Spleen (tissue), 13 donors: ENCODE measurements at places on chromosomes 3 and 15. TPM values are rescaled to one million over a fixed set of nuclear protein-coding genes. Genes with fewer than 3 reads are reported as not detected.

DNA sequence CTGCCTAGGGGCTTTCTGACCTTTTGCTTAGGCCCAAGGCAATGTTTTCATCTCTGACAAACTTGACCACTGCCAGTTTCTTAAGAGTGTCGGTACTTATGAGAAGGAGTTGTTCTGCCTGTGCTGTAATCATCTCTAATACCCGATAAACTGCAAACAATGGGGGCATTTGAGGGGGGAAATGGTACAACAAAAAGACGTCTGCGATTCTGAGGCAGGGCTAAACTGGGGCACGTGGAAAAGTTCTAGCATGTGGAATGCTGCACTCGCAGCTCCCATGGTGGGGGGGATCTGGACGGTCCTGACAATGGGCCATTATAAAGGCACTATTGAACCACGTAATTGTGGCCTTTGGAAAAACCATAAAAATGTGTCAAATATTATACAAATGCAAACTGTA, 73.1 kb upstream of the SAMMSON start:
- no peak for DNase-seq

- DNase-seq, result no peak
These were observed 626.4 kb upstream of the ZNF385D start for GRCh38 chr3:22377421-22377820.

- DNase-seq, result peak; percentile 59
These were observed 23.9 kb downstream of the ALDH1L1 start for GRCh38 chr3:126156468-126156867.

DNA sequence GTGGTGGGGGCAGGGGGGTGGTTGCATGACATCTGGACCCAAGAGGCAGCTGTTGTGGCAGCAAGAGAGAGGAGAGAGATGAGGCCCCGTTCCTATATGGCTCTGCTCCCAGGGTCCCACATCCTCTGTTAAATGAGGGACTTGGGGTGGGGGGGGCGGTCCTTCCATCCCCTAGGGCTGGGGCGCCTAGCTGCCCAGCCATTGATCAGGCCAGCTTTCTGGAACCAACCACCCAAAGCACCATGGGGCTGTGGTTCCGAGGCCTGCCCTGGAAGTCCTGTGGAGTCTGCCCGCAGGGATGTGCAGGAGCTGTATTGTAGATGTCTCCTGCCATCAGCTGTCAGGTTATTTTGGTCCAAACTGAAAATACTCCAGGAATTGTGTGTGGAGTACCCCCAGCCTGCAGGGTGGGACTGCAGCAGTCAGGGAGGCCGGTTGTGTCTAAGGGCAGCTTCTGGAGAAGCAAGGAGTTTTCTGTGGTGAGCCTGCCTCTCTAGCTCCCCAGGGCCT, 5.2 kb downstream of the FURIN start:
- no peak for DNase-seq

DNA sequence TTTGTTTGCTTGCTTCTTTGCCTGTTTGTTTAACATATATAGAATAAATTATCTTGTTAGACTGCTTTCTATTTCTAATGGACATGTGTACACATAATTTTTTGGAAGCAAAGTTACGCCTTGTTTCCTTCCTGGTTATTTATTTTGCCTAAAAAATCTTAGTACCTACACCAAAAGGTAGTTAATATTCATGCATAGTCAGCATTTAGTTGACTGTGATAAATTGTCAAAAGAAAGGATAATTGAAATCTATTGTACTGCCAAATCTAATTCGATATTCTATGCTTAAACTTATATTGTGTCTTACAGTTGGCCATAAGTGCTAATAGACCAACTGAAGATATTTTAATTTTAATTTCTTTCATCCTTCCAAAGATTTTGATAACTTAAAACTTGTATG, 233.9 kb upstream of the ARL6 start:
- DNase-seq, result no peak

DNA sequence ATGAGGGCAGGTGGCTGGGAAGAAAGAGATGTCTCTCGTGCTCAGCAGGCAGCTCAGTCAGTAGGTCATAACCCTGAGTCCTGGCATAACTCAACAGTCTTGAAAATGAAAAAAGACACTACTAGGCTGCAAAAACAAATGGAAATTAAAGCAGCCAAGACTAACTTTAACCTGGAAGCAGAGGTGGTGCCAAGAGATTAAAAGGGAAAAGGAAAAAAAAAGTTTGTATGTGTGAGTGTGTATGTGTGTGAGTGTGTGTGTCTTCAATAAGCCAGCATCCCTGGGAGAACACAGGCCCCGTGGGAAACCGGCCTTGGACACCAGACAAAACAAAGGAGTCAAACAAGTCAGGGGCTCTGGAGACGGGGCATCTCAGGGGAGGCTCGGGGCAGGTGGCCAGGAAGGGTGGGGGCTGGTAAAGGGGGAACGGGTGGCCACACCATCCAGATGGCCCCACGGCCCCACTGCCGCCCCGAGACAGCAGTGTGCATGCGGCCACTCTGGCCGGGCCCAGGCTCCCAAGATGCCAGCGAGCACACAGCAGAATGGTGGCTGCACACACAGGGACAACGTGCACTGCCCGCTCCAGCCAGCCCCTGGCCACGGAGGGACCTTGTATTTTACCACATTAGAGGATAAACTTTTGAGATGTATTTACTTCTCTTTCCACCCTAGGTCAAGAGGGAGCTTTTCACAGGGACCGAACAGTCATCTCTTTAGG, 23.8 kb downstream of the CYFIP1 start:
- peak; percentile 76 for DNase-seq

DNA sequence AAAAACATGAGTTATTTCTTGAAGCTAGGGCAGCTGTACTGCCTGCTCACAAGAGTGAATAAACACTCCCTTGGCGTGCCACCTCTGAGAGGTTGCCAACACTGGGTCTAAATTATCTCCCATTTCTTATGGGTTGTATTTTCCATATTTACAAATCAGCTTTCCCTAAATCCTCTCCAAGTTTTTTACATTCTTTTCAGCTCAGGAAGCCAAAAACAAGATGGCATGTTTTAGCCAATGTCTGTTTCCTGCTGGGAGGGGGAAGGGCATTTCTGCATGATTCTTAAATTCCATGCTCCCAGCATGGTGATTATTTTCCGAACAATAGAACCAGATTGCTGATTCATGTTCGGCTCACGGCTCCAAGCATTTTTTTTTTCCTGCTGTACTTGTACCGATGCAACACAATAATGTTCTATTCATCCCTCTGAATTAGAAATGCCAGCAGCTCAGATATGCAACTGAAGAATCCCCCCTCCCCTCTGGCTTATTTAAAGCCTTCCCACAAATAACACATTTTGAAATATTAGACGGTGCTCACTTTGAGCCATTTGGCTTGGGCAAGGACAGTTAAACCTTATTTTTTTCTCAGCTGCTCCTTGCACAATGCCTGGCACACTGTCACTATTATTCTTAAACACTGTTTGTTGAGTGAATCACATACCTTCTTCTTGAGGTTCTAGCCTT, 252.5 kb downstream of the THRB start:
- DNase-seq, result no peak

DNA sequence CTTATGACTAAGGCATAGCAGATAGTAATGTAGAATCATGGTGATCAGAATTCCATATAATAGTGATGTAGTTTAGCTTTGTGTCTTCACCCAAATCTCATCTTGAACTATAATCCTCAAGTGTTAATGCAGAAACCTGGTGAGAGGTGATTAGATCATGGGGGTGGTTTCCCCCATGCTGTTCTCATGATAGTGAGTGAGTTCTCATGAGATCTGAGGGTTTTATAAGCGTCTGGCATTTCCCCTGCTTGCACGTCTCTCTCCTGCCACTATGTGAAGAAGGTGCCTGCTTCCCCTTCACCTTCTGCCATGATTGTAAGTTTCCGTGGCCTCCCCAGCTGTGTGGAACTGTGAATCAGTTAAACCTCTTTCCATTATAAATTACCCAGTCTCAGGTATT, 138.7 kb upstream of the CBLB start:
- DNase-seq, result no peak

CPNE9 gene
- 0.63 TPM for total RNA-seq

CAPN7 gene
- total RNA-seq, result 49.5 TPM
